ENCODE measurements at places on chromosomes 1 and 21.
A peak's percentile ranks its signal among the peaks of the same experiment; 100 is the strongest.

DNA sequence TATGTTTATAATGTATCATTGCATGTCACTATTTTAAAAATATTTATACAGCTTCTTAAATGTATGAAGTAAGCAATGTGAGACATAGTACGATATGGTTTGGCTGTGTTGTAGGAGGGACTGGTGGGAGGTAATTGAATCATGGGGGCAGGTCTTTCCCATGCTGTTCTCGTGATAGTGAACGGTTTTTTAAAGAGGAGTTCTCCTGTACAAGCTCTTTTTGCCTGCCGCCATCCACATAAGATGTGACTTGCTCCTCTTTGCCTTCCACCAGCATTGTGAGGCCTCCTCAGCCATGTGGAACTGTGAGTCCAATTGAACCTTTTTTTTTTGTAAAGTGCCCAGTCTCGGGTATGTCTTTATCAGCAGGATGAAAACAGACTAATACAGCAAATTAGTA lies 10.3 kb downstream of the ABCD3 start:
- no peak for DNase-seq

GRCh38 chr1:240116831-240117769 lies 25.4 kb downstream of the FMN2 start:
- no peak for DNase-seq

DNA sequence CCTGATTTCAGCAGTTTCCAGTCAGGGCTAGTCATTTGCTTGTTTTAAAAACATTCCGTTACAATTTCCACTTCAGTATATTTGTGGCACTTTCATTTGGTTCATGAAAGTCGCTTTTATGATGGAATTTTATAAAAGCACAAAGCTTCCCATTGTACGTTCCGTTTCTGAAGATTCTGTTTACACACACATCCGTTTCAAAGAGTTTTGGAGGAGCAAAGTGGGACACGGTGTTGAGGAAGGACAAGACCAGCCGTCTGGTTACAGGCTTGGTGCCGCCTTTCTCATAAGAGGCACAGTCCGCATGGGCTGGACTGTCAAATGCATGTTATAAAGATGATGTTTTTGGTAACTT lies 60.3 kb downstream of the FAAP20 start:
- no peak for DNase-seq

DNA sequence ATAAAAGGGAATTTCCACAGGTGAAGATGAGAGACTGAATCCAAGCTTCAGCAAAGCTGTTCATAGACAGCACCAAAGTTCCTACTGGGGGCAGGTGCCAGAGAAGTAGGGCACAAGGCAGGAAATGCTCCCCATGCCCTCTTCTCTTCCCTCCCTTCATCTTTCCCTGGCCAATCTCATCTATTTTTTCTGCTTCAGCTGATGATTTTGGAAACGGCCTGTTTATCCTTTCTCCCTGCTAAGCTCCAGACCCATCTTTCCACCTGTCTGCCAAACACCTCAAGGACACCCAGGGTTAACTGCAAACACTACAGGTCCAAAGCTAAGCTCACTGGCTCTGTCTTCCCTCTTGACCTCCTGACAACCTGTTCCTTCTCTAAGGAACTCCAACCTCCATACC lies 18.1 kb downstream of the KCND3 start:
- DNase-seq = no peak

GRCh38 chr1:161966067-161966466 lies 57.6 kb downstream of the OLFML2B start:
- no peak for DNase-seq

- peak; percentile 13 for DNase-seq
Measured at GRCh38 chr1:209823143-209824041, 4.4 kb upstream of the UTP25 start.

- no peak for DNase-seq
Measured at GRCh38 chr21:29033871-29034270, 9.4 kb downstream of the USP16 start.

DNA sequence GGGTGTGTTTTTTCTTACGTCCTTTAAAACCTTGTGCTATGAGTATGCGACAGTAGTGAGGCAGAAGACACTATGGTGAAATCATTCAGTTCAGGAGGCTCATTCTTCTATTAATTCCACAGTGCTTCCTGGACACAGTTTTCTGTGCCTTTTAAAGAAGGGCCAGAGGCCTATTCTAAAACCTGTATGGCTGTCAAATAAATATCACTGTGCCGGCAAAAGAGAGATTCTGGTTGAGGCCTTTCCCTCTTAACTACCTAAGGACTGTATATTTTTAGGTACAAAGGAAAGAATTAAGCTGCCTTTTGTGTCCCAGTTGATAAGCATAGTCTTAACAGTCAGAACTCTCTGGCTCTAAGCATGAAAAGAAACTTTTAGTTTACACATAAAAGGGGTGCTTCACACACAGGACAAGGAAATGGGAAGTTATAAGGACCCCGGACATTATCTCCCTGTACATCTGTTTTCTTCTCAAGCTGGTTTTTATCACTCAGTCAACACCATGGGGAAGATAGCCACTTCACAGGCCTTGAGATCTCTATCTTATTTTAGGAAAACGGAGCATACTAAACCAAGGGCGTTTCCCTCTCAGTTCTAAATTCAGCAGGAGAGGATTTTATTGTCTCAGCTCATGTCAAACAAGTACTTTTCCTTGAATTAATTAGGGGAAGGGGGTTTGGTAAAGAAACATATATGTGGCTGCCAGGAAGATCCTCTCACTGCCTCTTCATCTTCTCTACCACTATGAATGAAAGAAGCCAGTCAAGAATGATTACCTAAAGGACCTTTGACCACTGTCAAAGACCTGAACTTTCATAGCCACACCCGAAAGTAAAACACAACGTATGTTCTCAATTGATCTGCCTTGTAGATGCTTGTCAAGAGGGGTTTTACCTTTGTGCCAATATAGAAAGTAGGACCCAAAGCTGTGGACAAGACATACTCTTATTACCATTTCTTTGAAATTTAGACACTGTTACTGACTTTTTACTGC lies 71.4 kb upstream of the HSPA13 start:
- DNase-seq = no peak

DNA sequence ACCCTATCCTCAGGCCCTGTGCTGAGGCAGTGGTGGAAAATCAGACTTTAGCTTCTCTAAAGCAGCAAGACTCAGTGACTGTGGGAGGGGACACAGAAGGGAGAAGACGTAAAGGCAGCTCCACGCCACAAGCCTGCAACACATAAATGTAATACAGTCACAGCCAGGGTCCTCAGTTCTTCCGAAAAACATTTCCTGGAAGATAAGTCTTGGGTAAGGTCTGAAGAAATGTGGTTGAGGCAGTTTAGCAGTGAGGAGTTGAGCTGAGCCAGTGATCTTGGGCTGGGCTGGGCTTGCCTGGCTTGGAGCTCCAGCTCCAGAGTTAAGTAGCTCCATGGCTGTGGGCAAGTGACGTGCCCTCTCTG lies 127.8 kb upstream of the ADAR start:
- no peak for DNase-seq

Measured in activated gamma-delta T cell treated with anti-CD3 and anti-CD28 coated beads, Interleukin-2, amount 50 U/mL, for 16 hours (primary cell).